Activated T-helper 1 cell treated with anti-CD3 and anti-CD28 coated beads, Interleukin-12 subunit alpha, Interleukin-12 subunit beta, Interleukin-2, Interleukin-4 antibody, amounts not matched to agents 30 ng/mL and 10 ng/mL and 1 ng/mL, durations not matched to agents 14 hours and 24 hours and 36 hours (primary cell): ENCODE measurements at places on chromosomes 7 and 10. TPM values are rescaled to one million over a fixed set of nuclear protein-coding genes. Genes with fewer than 3 reads are reported as not detected.

GRCh38 chr10:111475720-111476119 lies 398.9 kb downstream of the ADRA2A start:
- no peak for DNase-seq

- DNase-seq: no peak
These were observed 1.6 kb downstream of the C1GALT1 start for GRCh38 chr7:7183838-7184463.

DNA sequence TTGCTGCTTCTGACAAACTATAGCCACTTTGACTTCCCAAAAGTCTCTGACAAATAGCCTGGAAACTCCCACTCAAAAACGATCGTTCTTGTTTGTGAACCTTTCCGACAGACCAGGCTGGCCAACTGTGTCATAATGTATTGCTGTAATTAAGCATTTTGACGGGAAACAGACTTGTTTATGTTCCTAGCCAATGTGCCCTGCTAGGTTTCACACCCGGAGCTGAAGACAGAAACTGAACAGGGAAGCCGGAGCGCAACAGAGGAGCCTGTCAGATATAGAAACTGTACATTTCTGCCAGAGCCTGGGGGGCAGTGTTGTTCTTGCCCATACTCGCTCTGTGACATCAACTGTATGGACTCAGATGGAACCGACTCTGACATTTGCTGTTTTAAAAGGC lies 55.3 kb upstream of the C7orf33 start:
- DNase-seq: peak; percentile 13

DNA sequence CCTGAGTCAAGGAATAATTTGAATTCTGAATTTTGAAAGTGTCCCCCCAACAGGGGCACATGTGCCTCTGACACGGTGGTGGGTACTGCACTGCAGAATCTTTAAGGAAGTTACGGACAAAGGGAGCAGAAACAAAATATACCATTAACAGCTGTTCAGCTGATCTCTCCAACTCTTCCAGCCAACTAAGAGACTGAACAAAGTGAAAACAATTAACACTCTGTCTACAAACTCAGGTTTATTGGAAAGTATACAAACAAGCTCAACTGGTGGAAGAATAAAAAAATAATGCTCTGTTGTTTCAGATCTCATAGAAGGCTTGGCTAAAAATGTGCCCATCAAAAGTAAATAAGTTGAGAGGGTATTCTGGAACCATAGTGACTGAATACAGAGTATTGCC lies 34.4 kb downstream of the ASB4 start:
- no peak for DNase-seq

- DNase-seq: no peak
These were observed 138.7 kb downstream of the NRP1 start for GRCh38 chr10:33195608-33196376.

GRCh38 chr7:50470250-50471163 lies 20.4 kb upstream of the FIGNL1 start:
- no peak for DNase-seq

DNA sequence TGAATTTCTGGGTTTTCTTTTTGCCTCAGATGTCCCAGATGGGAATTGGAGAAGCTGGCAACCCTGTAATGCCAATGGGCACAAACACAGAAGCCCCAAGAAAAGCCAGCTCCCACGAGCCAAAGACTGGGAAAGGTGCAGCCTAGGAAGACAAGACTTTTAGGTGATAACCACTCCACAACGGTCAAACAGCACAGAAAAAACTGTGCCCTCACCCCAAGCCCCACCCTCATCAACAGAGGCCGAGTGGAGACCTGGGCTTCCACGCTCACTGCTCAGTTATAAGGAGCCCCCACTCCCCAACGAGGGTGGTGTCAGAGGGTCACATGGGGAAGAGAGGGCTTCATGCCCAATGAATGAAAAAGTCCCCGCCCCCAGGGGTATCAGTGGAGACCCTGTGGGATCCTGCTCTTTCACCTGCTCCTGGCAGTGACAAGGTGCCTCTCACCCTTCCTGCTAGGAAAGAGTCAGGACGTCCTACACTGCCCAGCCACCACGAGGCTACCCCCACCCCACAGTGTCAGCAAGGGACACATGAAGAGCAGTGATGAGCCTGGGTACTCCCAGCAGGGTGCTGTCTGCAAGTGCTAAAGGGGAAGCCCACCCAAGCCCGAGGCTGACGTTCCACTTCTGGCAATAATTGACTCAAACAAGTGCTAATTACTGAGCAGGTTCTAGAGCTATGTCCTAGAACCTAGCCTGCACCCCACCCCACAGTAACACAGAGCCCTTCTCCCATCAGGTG lies 8.3 kb downstream of the TMEM273 start:
- DNase-seq: no peak

- DNase-seq: no peak
These were observed 91.7 kb downstream of the SLC39A12 start for GRCh38 chr10:18043148-18044006.

- DNase-seq: no peak
These were observed 113.0 kb downstream of the CCDC3 start for GRCh38 chr10:12888470-12888869.

- no peak for DNase-seq
These were observed 657.3 kb upstream of the COBL start for GRCh38 chr7:51973939-51974338.

- DNase-seq: no peak
These were observed 38.4 kb downstream of the DNAJB12 start for GRCh38 chr10:72316386-72316700.

GRCh38 chr7:20798081-20798693 lies 11.5 kb upstream of the SP8 start:
- no peak for DNase-seq

GRCh38 chr7:83060218-83060617 lies 102.5 kb downstream of the PCLO start:
- no peak for DNase-seq

GRCh38 chr10:68096913-68097516 lies 12.3 kb upstream of the MYPN start:
- DNase-seq: no peak

DNA sequence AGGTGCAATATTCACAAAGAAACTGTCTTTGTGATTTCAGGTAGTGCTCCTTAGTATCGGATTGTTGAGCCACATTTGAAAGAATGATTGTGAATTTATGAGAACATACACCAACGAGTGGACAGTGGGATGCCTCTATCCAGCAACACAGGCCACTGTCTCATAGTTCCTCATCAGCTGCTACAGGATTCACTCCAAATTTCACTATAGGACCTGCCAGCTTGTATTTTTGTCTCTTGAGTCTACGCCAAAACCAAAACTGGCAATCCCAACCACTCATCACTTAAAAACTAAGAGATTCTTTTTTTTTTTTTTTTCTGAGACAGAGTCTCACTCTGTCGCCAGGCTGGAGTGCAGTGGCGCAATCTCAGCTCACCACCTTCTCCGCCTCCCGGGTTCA lies 964.5 kb downstream of the CNTNAP2 start:
- no peak for DNase-seq

DNA sequence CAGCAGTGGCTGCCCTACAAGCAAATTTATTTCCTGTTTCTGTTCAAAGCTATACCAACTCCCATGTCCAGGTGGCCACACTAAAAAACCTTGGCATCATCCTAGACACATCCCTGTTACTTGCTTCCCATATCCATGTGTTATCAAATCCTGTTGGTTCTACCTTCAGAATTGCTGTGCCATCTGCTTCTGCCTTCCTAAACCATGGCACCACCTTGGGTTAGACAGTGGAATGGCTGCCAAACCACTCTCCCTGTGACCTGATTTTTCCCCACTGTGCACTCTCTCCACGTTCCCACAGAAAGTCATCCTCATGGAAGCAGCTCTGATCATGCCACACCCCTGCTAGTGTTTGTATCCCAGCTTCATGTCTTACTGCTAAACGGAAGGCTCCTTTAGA lies 697.6 kb upstream of the GALNT17 start:
- DNase-seq: no peak

DNA sequence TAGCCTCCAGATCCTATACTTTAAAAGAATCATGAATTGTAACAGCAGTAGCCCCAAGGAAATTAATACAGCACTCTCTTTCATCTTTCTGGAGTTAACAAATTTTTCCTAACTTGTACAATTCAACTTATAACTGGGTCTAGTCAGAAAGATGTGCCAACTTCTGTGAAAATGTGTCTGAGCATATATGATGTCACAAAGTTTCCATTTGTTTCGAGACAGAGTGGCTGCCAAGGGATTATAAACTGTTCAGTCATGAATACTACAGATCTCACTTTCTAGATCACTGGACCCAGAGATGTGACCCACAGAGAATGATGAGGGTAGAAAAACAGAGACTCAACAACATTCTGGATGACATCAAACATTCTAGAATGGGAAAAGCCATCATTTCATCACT lies 249.2 kb upstream of the PHF14 start:
- DNase-seq: no peak

- DNase-seq: no peak
These were observed 47.0 kb upstream of the ZNF107 start for GRCh38 chr7:64618785-64619456.

RAPGEF5 gene
- total RNA-seq: 0.59 and 0.70 TPM in 2 replicates

LRRC4 gene
- 1.3 and 2.1 TPM in 2 replicates for total RNA-seq

SLC13A4 gene
- not detected in 2 replicates for total RNA-seq

KMT2E gene
- 114 and 130 TPM in 2 replicates for total RNA-seq

IL6 gene
- total RNA-seq: 0.32 and 0.54 TPM in 2 replicates

PTPRN2 gene
- 0.41 and 0.47 TPM in 2 replicates for total RNA-seq

ZWINT gene
- total RNA-seq: 101 and 104 TPM in 2 replicates

AMZ1 gene
- total RNA-seq: 0.05 TPM in 1 of 2 replicates, not detected in the other

AKR1C8 gene
- total RNA-seq: 0.22 and 0.34 TPM in 2 replicates

MYL10 gene
- not detected in 2 replicates for total RNA-seq

TMEM196 gene
- total RNA-seq: not detected in 2 replicates

CHST3 gene
- total RNA-seq: 0.16 and 0.22 TPM in 2 replicates

ARHGAP22 gene
- 0.66 and 1.2 TPM in 2 replicates for total RNA-seq

UTF1 gene
- total RNA-seq: 0.17 TPM in 1 of 2 replicates, not detected in the other
